Heart left ventricle (tissue), 16 donors: ENCODE measurements at places on chromosomes 5 and 9. TPM values are rescaled to one million over a fixed set of nuclear protein-coding genes. Genes with fewer than 3 reads are reported as not detected.

- no peak for DNase-seq
Measured at GRCh38 chr9:114539701-114540380, 34.6 kb upstream of the WHRN start.

DNA sequence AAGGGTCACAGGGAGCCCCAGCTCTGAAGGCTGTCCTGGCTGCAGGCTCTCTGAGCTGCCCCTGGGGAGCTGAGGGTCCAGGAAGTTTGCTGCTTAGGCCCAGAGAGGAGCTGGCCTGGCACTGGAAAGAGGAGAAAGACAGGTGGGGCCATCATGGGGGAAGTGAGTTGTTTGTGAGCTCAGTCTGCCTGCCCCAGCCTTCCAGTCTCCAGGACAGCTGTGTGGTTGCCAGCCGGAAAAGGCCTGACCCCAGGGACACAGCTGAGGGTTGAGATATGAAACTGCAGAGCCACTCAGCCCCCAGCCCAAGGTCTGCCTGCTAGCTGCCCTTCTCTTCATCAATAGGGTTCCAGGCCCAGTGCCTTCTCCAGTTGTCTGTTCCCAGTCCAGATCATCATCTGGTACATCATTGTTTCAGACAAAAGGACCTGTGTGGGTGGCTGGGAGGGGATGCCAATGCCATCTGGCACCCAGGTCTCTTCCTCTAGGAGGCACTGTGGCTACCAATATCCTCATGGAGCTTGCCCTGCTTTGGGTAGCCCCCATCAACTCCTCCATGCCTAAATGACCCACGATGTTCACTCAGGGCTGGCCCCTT lies 4.3 kb upstream of the DDX41 start:
- peak; percentile 15 for DNase-seq

DNA sequence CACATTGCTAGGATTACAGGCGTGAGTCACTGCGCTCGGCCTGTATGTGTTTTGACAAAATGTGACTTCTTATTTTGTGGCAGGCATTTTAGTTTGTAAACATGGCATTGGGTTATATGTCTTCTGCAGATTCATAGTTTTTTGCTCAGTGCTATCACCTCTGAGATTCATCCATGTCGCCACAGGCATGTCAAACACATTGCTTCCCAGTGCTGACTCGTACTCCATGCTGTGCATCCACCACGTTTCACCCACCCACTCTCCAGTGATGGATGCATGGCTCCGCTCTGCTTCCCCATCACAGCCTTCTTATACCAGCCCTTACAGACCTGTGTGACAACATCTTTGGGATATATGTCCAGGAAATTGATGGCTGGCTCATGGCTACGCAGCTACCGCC lies 158.8 kb downstream of the GAS1 start:
- DNase-seq = no peak

- no peak for DNase-seq
Measured at GRCh38 chr5:110203661-110204060, 513.9 kb downstream of the MAN2A1 start.

The CNOT6 gene
- total RNA-seq = 17.0 TPM

The OTP gene
- total RNA-seq = not detected

DNA sequence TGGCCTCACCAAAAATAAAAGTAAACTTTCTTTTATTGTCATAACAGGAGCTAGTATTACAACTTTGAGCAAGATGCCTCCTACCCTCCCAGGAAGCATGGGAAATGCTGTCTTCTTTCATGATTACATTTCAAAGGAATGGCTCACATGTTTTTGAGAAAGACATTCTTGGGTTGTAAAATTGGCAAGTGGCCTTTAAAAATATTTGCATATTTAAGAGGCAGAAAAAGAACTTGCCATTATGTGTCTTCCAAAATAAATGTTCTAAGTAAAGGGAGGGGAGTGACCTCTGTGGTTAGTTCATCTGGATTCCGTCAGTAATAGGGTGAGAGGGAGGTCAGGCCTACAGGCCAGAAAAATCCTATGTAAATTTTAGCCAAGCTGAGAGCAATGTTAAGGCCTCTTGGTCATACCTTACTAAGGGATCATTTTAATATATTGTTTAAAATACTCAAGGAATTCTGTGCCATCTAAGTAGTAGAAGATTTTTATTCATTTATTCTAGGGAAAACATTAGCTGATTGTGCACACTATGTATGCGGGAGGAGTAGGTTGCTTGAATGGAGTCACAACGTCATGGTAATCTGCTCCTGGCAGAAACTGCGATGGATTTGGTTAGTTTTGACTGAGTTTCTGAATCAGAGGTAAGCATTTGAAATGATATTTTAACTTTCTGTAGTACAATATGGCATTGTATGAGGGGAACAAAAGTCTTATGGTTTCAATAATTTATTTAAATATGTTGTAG lies 1485.7 kb upstream of the CDH9 start:
- no peak for DNase-seq
